ENCODE measurements at places on chromosomes 11 and 22.

- DNase-seq = no peak
Measured at GRCh38 chr11:111429066-111429506, 50.0 kb upstream of the POU2AF1 start.

DNA sequence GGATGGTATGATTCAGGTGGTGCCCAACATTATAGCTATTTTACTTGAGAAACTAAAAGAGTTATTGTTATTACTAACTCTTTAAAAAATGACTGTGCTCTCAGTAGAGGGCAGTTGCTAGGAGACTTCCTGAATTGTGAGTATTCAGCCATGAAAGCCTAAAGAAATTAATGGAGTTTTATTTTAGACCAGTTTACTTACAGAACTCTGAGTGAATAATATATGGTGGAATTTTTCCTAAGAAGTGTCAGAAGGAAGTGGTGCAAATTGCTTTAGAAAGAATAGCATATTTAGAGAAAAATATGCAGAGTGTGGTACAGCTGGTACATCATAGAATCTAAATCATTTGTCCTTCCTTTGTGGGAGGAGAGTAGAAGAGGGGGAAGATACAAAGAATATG is 689.9 kb upstream of the CCDC90B start:
- no peak for DNase-seq

DNA sequence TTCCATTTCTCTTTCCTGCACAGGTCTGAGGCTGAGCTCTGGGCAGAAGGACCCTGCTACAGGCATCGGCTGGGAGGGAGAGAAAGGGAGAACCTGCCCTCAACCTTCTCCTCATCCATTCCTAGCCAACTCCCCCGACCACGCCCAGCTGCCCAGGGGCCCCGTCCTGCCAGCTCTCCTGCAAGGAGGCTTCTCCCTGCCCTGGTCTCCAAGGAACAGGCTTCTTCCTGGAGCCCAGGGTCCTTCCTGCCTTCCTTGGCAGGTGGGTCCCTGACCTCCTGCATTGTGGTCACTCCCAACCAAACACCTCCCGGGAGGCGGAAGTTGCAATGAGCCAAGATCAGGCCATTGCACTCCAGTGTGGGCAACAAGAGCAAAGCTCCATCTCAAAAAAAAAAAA is 12.5 kb upstream of the HMOX1 start:
- no peak for DNase-seq

DNA sequence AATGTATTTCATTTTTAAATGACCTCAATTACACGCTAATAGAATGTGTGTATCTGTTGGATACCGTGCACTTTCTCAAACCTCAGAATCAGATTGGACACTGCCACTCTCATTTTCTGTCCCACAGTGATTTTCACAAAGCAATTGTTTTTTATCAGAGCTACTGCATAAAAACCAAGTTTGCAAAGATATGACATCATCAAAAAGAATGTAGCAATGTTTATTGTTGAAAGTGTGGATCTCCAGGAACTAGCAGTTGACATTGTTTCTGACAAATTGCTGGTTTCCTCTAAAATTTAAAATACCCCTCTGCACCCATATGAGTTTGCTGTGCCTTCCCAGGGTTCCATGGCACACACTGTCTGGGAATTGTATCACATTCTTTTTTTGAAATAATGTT is 362.7 kb upstream of the DDI1 start:
- DNase-seq = no peak

- DNase-seq = no peak
Measured at GRCh38 chr11:125626288-125626950, 1.5 kb downstream of the CHEK1 start.

DNA sequence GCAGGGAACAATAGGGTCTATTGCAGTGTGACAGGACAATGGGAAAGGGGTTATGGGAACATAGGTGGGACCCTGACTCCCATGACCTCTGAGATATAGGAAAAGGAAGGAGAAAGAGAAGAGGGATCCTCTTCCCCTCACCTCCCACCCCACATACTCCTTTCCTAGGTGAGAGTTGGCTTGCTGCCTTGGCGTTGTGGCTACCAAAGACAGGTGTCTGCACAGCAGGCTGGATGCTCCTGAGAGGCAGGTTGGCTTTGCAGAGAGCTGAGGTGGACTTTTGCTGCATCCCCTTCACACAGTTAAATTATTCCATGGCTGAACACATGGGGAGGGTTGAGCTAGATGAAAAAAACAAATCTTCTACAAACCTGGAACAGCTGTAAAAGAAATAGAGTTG is 80.7 kb downstream of the SYT9 start:
- DNase-seq = no peak

GRCh38 chr22:17866127-17866526 is 91.9 kb upstream of the BID start:
- no peak for DNase-seq

DNA sequence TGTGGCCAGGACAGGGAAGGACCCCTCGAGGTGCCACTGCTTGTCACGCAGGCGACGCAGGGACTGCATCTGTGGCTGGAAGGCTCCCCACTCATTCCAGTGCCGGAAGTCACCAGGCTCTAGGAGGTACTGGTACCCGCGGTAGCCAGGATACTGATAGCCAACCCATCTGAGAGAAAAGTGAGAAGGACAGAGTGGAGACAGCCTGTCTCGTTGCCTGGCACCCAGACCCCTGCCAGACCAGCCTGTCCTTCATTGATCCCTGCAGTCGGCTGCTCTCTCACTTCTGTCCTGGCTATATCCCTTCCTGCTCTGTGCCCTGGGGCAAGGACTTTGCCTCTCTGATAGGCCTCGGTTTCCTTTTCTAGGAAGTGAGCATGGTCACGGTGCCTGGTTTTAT is 9.6 kb upstream of the TPST2 start:
- no peak for DNase-seq

DNA sequence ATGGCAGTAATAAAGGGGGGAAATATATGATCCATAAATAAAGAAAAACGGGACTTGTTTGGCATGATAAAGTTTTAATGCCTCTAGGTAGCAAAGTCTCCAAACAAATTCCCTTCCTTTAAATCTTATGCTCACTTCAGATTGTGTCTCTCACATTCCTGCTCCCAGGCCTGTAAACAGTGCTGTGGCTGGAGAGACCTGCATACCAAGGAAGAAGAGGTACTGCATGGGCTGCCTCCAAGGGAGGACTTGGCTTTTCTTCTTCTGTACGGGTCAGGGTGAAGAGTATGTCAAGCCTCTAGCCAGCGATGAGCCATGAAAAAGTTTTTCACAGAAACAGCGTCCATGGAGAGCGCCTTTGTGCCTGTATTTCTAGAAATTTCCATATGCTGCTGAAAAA is 161.8 kb downstream of the KIRREL3 start:
- DNase-seq = no peak

GRCh38 chr11:13942971-13943381 is 19.5 kb upstream of the SPON1 start:
- DNase-seq = no peak

GRCh38 chr11:126197277-126197939 is 14.0 kb downstream of the RPUSD4 start:
- no peak for DNase-seq

GRCh38 chr22:24247564-24248344 is 2.9 kb upstream of the GGT5 start:
- no peak for DNase-seq

DNA sequence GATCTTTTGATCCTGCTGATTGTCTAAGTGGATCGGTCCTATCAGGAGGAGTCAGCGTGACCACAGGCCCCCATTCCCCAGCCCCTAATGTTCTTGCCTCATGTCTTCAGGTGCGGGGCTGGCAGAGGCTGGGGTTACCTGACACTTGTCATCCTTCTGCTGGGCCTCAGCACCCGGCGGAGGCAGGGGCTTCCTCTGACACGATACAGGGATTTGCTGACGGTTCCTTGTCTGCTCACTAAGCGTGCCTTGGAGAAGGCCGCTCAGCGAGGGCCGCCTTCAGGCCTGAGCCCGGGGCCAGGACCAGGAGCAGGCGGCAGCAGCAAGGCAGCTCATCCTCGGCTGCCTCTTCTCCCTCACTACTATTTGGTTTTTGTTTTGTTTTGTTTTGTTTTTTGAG is 45.7 kb upstream of the KCNQ1OT1 start:
- DNase-seq = no peak

DNA sequence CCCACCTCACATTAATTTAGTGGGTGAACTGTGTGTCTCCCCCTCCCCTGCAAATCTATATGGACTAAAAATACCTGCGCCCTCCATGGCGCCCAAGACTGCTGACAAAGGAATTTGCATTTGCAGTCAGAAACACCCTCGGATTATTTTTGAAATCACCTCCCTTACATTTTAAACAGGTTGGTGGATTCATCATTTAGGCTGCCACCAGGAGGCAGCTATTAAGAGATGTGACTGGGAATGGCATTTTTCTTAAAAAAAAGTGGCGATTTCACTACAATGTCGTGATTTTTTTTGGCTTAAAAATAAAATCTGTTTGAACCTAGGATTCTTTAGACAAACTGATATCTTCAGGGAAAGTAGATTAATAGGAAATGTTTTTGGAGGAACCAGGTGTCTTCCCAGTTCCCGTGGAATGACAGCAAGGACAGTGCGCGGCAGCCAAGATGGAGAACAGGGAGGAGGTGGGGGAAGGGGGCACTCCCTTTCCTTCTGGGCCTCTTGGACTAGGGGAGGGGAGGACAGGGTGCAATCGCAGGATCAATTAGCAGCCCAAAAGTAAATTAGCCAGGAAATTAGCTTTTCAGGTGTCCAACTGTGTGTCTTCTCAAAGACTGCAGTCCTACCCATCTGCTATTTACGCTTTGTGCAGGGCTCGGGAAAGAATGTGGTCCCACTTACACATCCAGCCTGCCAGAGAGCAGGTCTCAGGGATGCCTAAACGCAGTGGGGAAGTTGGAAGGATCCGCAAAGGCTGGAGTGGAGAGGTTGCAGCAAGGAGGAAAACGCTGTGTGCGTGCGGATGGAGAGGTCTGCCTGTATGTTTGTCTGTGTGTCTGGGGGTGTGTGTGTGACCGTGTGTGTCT is 496.4 kb downstream of the NTM start:
- DNase-seq = no peak

DNA sequence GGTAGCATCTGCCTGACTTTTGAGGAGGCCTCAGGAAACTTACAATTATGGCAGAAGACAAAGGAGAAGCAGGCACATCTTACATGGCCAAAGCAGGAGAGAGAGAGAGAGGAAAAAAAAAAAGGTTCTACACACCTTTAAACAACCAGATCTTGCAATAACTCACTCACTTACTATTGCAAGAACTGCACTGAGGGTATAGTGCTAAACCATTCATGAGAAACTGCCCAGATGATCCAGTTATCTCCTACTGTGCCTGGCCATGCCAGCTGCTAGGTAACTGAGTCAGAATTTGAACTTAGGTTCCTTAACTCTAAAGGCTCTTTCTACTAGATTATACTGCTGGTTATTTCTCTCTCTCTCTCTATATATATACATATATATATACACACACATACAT is 7.3 kb downstream of the HORMAD2 start:
- DNase-seq = no peak

- no peak for DNase-seq
Measured at GRCh38 chr22:19505735-19506126, 18.5 kb downstream of the CLDN5 start.

- no peak for DNase-seq
Measured at GRCh38 chr11:119476666-119477331, 53.8 kb upstream of the THY1 start.

- no peak for DNase-seq
Measured at GRCh38 chr11:66891851-66892660, 35.2 kb downstream of the LRFN4 start.

DNA sequence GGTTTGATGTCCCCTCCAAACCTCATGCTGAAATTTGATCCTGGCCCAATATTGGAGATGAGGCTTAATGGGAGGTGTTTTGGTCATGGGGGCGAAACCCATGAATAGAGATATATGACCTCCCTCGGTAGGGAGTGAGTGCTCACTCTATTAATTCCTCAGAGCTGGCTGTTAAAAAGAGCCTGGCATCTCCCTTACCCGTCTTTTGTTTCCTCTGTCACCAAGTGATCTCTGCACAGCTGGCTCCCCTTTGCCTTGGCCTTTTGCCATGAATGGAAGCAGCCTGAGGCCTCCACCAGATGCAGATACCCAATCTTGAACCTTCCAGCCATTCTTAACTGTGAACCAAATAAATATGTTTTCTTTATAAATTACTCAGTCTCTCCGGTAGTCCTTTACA is 4.5 kb upstream of the CCDC81 start:
- DNase-seq = no peak

DNA sequence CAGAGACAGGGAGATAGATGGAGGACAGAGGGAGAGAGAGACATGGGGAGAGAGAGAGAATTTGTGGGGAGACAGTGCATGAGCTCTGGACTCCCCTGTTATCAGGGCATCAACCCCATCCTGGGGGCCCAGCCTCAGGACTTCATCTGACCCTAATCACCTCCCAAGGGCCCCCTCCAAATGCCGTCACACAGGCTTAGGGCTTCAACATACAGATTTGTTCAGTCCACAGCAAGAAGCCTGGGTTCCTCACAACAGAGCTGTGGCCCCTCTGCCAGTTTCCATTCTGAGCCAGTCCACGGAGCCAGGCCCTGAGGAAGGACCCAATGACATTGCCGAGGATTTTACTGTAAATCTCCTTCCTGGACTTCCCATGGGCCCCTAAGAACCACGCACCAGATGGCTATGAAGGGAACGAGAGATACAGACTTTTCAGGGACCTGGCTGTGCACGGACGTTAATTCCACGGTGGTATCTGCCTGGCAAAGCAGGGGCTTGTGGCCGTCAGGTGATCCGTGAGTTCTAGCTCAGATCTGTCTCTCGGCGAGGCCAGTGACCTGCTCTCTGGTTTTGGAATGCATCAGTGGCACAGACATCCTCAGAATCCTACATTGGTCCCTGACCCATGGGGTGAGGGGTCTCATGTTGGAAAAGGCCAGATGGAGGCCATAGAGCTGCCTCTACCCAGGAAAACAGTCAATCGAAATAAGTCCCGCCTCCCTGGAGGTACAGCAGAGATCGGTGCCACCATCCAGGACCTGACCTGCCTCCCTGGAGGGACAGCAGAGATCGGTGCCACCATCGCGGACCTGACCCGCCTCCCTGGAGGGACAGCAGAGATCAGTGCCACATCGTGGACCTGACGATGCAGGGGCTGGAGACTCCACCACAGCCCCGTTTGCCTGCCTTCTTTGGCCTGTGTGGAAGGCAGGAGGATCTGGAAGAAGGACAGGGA is 8.7 kb upstream of the B4GALNT4 start:
- DNase-seq = no peak

DNA sequence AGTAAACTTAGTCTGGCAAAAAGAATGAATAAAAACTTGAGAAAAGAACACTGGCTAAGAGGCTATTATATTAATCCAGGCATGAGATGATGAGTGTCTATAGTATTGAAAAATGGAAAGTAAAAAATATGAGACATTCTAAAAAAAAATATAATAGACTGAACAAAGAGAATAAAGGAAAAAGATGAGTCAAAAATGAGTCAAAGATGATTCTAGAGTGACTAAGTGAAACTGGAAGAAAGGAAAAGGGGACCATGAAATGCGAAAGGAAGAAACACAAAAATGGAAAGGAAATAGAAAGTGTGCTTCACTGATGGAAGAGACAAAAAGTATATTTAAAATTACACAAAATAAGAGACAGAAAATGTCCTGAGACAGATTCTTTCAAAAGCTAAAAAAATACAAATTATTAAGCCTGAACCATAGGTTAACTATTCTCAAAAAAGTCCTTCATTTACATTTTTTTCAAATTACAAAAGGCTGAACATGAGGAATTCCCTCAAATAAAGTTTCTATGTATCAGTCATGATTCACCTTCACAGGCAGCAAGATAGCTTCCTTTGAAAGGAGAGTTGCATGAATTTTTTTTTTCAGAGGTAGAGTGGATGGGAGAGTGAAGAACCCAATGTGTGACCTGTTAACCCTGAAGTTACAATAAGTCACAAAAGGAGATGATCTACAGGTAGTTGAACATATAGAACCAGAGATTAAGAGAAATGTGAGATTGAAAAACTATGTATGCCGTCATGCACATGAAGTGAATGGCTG is 75.2 kb downstream of the EIF3M start:
- no peak for DNase-seq

Data from esophagus squamous epithelium (tissue), 5 donors.